ENCODE measurements at places on chromosomes 5 and 9. TPM values are rescaled to one million over a fixed set of nuclear protein-coding genes. Genes with fewer than 3 reads are reported as not detected.

- DNase-seq, result no peak
Observed at GRCh38 chr5:147551677-147552076, 41.8 kb upstream of the DPYSL3 start.

DNA sequence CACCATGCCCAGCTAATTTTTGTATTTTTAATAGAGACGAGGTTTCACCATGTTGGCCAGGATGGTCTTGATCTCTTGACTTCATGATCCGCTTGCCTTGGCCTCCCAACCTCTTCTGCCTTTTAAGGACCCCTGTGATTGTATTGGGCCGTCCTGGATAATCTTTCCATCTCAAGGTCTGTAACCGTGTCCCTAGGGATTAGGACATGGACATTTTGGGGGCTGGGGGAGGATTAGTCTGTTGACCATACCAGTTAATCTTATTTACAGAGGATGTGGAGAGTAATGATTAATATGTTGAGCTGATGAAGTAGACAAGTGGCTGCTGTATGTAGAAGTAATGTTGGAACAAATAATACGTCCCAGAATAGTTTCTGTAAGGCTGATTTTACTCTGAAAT lies 23.1 kb downstream of the LNPEP start:
- DNase-seq, result no peak

- DNase-seq, result no peak
Observed at GRCh38 chr5:157172403-157172802, 6.3 kb upstream of the GARIN3 start.

GRCh38 chr9:15935661-15936305 lies 382.9 kb downstream of the CCDC171 start:
- DNase-seq, result no peak

- DNase-seq, result no peak
Observed at GRCh38 chr5:142819292-142819691, 49.1 kb downstream of the ARHGAP26 start.

- DNase-seq, result peak; percentile 37
Observed at GRCh38 chr9:114093761-114094505, 5.2 kb downstream of the KIF12 start.

HSPB3 gene
- not detected for total RNA-seq

All from endodermal cell (in vitro differentiated cells).